Activated CD4-positive, alpha-beta T cell treated with anti-CD3 and anti-CD28 coated beads, Interleukin-2, Interleukin-4, amounts not matched to agents 100 ng/mL and 50 ng/mL, durations not matched to agents 16 hours and 8 hours (primary cell): ENCODE measurements at places on chromosomes 4 and X.

DNA sequence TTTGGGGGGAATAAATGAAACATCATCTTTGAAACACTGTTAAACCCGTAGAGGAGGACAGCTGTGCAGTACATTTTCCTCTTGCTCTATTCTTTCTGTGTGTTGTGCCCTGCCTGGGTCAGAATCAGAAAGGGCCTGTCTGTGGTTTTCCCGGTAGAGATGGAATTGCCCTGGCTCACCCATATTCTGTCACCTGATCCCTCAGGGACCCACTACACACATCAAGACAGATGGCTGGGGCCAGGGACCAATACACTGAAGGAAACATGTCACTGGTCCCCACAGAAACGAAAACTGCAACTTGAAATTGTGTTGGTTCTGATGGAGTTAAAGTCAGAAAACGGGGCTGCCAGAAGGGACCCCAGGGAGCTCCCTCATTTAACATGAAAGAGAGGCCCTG lies 114.9 kb downstream of the ZNF827 start:
- no peak for DNase-seq

DNA sequence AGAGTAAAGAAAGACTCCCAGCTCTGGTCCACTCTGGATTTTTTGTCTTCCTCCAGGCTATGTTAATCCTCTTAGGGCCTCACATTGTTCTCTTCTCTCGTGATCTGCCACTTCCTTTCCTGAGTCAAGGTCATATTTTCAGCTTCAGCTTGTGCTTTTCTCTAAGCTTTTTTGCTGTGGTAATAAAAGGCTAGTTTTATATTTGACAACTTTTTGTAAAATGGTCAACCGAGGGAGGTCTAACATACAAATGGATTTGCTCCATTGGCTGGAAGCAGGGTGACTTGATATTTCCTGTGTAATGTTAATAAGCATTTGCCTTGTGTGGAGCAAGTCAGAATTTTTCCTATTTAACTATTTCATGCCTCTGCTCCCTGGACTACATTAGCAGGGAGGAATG lies 239.7 kb downstream of the RAB28 start:
- no peak for DNase-seq

DNA sequence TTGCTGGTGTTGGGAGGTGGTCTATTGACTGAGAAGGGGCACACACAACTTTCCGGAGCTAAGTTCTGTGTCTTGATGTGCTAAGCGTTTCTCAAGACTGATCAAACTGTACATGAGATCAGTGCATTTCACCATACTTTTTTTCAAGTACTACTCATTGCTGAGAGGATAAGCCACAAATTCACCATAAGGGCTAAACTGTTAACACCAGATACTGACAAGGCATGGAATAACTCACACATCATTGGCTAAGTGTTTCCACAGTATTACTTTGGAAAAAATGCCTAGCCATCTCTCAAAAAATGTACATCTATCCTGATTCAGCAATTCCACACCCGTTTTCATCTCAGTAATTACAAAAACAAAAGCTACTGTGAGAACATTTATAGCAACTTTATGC lies 13.0 kb downstream of the RBMX start:
- DNase-seq, result peak; percentile 17

GRCh38 chrX:52933976-52934703 lies 24.2 kb downstream of the FAM156A start:
- DNase-seq, result no peak

GRCh38 chr4:27049239-27049829 lies 188.7 kb downstream of the STIM2 start:
- no peak for DNase-seq

GRCh38 chrX:40281336-40282005 lies 183.7 kb upstream of the BCOR start:
- DNase-seq, result peak; percentile 51

GRCh38 chrX:150032742-150033141 lies 94.5 kb upstream of the EOLA2 start:
- DNase-seq, result no peak

DNA sequence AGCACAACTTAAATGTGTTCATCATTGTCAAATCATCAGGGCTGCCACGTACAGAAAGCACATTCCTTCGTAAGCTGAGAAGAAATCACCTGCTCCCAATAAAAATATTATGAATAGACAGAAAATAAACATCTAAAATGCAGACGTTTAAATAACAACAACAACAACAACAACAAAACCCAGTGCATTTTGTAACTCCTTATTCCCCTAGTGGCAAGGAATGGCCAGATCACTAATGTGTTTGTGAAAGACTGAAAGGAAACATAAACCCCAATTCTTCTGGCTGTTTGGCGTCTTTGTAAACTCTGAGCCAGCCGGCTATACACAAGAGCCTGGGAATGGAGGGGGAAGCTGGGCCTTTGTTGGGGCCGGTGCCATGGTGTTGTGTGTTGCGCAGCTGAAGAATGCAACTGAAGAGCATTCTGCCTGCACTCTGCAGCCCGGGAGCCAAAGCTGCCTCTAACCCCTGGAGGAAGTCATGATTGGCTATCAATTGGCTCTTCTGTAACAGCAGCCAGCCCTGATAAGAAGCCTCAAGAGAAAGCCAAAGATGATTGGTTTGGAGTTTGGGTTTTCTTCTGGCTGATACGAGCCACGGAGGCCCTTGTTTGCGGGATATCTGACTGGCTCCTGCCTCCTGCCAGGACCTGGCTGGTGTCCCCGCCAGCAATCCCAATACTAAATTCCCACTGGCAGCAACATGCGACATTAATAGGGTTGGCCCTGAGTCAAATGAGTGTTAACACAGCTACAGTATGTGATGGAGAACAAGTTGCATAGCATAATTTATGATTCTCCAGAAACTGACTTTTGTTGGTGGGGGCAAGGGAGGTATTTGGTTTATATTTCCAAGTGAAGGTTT lies 89.7 kb upstream of the TFDP3 start:
- no peak for DNase-seq

DNA sequence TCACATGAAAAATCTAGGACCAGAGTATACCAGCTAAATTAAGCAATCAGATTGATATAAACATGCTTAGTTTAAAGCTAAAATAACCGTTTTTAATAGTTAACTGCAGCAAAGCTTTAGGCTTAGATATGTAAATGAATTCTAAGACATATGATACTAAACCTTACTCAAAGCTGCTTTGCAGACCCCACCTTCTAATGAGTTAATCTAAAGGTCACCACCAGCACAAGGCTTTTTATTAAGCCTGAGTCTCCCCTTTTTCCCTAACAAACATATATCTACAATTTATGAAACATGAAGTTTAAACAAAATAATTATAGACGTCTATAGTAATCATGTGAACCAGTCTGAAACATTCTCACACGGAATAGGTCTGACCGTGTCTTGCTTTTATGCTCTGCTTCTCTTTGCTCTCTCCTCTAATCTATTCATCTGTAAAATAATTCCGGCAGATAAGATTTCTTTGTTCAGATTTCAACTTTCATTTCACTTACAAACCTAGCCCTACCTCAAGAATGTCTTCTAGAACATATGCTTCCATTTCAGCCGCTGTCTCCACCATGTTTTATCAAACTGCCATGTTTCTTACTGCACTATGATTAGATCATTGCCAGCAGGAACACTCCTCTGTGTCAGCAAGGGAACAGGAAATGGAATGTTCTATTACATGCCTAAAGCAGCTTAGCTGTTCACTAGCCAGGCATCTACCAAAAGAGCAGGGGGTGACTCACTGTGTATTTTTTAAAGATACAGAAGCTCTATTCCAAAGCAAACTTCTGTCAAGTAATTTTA lies 35.9 kb downstream of the ANKRD17 start:
- DNase-seq, result peak; percentile 86

GRCh38 chr4:32147446-32148085 lies 1427.4 kb downstream of the PCDH7 start:
- DNase-seq, result no peak

DNA sequence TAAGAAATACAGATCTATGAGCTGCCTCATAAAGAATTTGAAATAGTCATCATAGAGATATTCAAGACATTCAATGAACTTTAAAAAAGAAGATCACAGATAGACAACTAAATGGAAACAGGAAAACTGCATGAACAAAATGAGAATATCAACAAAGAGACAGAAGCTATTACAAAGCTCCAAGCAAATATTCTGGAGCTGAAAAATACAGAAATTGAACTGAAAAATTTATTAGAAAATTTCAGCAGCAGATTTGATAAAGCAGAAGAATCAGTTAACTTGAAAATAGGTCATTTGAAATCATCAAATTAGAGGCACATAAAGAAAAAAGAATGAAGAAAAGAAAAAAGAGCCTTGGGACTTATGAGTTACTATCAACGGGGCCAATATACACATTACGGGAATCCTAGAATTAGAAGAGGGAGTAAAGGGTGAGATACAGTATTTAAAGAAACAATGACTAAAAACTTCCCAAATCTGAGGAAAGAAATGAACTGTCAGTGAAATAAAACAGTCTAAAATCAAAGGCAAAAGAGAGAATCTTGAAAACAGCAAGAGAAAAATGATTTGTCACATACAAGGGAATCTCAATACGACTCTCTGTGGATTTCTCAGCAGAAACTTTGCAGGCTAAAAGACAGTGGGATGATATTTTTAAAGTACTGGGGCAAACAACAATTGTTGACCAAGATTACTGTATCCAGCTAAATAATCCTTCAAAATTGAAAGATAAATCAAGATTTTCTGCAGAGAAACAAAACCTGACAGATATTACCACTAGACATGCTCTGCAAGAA lies 641.6 kb downstream of the ANKRD50 start:
- no peak for DNase-seq

DNA sequence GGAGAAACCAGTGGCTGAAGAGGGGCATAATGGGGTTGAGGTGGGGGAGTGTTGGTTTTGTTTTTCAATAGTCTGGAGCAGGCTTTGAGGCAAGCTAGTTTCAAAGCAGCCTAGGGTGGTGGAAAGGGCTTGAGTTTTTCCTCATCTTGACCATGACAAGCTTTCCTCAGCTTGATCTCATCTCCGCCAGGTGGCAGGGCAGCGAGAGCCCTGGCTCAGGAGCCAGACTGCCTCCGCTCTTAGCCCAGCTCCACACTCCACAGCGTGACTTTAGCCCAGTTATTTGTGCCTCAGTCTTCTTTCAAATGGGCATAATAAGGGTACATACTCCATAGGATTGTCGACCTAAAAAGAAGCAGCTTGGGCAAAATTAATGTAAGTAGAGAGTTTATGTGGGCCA lies 29.9 kb upstream of the SOWAHD start:
- DNase-seq, result no peak

GRCh38 chr4:79739912-79740311 lies 331.9 kb upstream of the GK2 start:
- no peak for DNase-seq

GRCh38 chrX:13750204-13750603 lies 15.7 kb downstream of the OFD1 start:
- peak; percentile 60 for DNase-seq

GRCh38 chr4:1010395-1011021 lies 918 bp upstream of the FGFRL1 start:
- DNase-seq, result peak; percentile 76

DNA sequence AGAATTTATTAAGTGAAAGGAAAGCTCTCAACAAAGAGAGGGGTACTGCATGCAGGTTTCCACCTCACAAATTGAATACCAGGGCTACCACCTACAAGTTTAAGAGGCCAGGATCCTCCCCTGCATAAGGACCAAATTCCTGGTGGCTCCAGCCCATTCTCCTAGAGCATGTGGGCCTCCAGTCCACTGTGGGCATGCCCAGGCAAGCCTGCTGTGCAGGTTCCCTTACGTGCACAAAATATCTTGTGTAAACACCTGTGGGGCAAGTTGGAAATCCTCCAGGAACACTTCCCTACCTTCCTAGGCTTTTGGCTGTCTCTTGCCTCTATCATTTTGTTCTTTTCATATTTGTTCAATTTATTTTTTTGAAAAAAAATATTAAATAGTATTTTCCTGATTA lies 724.3 kb downstream of the ARAP2 start:
- no peak for DNase-seq

DNA sequence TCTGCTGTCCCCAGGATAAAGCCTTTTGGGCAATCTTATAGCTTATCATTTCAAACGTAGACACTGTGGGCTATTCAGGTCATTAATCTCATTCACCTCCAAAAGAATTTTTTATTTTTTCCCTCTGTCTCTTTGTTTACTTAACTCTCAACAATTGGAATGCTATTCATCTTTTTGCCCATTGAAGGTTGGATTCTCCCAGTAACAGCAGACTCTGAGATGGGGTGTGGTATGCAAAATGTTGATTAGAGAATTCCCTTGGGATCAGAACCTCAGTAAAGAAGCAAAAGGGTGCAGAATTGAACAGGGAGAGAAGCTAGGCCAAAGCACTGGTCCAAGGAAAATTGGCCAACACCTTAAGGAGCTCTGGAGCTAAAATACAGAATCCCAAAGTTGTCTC lies 60.4 kb downstream of the CAMK2D start:
- no peak for DNase-seq

DNA sequence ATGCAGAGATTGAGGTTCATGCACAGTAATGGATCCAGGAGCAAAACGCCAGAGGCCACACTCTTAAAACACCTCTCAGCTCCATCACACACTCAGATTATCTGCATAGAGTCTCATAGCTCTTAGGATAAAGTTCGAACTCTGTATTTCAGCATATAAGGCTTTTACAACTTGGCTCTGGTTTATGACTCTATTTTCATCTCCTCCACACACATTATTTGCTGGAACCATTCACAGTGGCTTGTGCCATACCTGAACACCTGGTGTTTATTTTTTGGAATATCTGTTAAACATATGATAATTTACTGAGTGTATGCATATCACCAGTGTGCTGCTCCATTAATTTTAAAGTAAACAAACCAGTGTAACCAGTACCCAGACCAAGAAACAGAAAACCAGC lies 27.2 kb downstream of the RASL11B start:
- no peak for DNase-seq

DNA sequence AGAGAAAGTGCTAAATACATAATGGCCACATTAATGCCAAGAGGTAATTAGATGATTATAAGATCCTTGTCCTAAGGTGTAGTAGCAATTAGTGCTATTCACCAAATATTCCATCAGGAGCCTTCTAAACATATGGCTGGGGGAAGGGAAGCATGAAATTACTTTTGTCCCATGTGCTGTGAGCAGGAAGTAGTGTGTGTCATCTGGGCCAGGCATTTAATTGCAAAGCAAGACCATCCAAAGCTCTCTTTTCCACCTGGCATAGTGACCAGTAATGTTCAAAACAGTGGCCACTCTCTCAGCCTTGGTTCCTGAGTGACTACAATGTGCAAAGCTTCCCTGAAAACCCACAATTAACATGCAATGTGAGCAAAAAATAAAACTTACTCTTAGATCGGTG lies 144.2 kb upstream of the FAM241A start:
- DNase-seq, result no peak

- DNase-seq, result no peak
These were observed 4.2 kb upstream of the NOCT start for GRCh38 chr4:139011225-139011950.

DNA sequence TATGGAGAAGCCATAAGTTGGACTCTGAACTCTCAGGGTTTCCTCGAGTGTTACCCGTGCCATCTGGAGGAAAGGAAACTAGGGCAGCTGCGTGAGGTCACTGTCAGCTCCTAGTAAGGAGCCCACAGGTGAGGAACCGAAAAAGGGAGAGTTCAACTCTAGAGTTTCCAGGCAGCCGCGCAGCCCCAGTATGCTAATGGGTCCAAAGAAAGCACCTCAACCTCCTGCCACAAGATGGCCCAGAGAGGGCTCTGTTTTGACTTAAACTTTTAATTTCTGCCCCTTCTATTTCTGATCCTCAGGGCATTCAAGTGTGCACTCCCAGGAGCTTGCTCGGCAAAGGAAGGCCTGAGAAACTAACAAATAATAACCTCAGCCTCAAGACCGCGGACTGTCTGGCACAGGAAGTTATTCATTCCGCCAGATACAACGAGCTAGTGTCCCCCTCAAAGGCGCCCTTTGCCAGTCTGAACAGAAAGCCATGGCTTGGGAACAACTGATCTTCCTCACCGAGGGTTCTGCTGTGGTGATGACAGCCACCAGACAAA lies 13.9 kb downstream of the SCARB2 start:
- DNase-seq, result no peak
